Cardiac ventricle fibroblast (primary cell): ENCODE measurements at places on chromosomes 2 and 18. TPM values are rescaled to one million over a fixed set of nuclear protein-coding genes. Genes with fewer than 3 reads are reported as not detected.

The EVX2 gene
- total RNA-seq: not detected in 2 replicates

The TFPI gene
- 325 and 346 TPM in 2 replicates for total RNA-seq

The SERPINB13 gene
- not detected in 2 replicates for total RNA-seq

The CYP1B1 gene
- 91.0 and 104 TPM in 2 replicates for total RNA-seq

The SERPINB12 gene
- not detected in 2 replicates for total RNA-seq

The ZNF385B gene
- 0.19 and 0.49 TPM in 2 replicates for total RNA-seq

The GCG gene
- total RNA-seq: not detected in 2 replicates

The TBR1 gene
- not detected in 2 replicates for total RNA-seq

The FABP1 gene
- total RNA-seq: not detected in 2 replicates

The PPP4R3B gene
- total RNA-seq: 42.1 and 43.6 TPM in 2 replicates

The LONRF2 gene
- 0.24 and 0.44 TPM in 2 replicates for total RNA-seq

The CCBE1 gene
- 11.7 and 18.4 TPM in 2 replicates for total RNA-seq

The CARF gene
- 7.2 and 7.7 TPM in 2 replicates for total RNA-seq

The PKDCC gene
- 65.5 and 73.6 TPM in 2 replicates for total RNA-seq

The SPEG gene
- 8.5 and 10.5 TPM in 2 replicates for total RNA-seq

The SGPP2 gene
- total RNA-seq: not detected in 2 replicates

The EGR4 gene
- not detected in 2 replicates for total RNA-seq

The CD207 gene
- total RNA-seq: not detected in 2 replicates

The ZFP36L2 gene
- total RNA-seq: 90.6 and 98.1 TPM in 2 replicates

The LINC00305 gene
- not detected in 2 replicates for total RNA-seq

The RSAD2 gene
- 1.00 and 1.1 TPM in 2 replicates for total RNA-seq

The DSC2 gene
- total RNA-seq: not detected in 2 replicates

The TUBA4A gene
- 13.4 and 26.5 TPM in 2 replicates for total RNA-seq

The REEP1 gene
- total RNA-seq: not detected in 2 replicates

The XIRP2 gene
- total RNA-seq: not detected in 2 replicates

The PLEK gene
- total RNA-seq: not detected in 2 replicates

The EVA1A gene
- 14.4 and 19.0 TPM in 2 replicates for total RNA-seq

The PAIP2B gene
- 0.54 and 1.00 TPM in 2 replicates for total RNA-seq

The COL6A3 gene
- 5,410 TPM in 2 replicates for total RNA-seq

The PRSS56 gene
- not detected in 2 replicates for total RNA-seq

The PLCL1 gene
- total RNA-seq: 15.5 and 16.7 TPM in 2 replicates
